Effector CD8-positive, alpha-beta T cell (primary cell): ENCODE measurements at places on chromosomes 2 and 18.

GRCh38 chr2:65039640-65040039 lies 16.6 kb upstream of the CEP68 start:
- DNase-seq, result no peak

DNA sequence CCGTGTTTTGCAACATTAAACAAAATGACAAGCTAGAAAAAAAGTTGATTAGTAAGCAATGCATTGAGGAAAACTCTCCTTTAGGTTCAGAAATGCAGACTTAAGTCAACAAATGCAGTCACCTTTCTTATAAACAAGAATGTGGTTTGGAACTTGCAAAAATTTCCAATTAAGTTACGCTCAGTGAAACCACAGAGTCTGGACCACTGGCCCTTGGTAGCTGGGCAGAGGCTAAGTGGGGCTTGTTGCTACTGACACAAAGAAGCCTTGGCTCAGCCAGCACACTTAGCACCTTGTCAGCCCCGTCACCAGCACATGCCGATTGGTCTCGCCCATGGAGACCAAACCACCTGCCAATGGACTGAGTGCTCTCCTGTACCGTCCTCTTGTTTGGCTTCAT lies 53.0 kb downstream of the SMIM21 start:
- no peak for DNase-seq

- no peak for DNase-seq
Observed at GRCh38 chr2:1639086-1639858, 105.0 kb downstream of the PXDN start.

- DNase-seq, result no peak
Observed at GRCh38 chr2:216081012-216081411, 597 bp downstream of the PECR start.

GRCh38 chr18:37306432-37306831 lies 259.2 kb downstream of the CELF4 start:
- no peak for DNase-seq

DNA sequence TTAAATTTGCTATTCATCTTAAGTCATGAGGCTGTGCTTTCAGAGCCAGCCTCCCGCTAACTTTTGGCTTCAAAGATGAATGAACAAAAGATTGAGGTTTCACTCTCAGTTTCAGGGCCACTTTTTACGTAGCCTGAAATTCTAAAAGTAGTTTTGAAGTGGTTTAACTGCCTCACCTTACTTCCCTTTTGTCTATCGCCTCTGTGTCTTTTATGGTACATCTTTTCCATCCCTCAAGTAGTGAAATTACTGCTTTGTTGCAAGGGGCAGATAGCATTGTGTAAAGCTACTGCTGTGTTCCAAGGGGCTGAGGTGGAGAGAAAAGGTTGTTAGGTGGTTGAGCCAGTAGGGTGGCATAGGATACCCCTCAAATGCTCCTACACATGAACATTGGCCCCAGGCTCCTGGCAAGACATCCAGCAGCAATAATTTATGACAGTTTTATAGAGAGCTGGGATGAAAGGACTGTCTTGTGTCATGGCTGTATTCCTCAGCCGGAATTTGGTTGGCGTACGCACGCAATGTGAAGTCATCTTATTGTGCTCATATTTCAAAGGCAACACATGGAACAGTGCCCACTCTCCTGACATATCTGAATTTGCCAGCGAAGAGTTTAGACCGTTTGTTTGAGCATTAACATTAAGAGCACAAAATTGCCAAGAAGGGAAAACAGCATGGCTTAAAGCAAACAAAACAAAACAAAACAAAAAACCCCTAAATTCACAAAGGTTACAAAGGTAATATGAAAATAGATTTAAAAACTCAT lies 32.2 kb downstream of the QPCT start:
- DNase-seq, result no peak

GRCh38 chr2:240465765-240466578 lies 30.5 kb downstream of the GPC1 start:
- DNase-seq, result no peak

DNA sequence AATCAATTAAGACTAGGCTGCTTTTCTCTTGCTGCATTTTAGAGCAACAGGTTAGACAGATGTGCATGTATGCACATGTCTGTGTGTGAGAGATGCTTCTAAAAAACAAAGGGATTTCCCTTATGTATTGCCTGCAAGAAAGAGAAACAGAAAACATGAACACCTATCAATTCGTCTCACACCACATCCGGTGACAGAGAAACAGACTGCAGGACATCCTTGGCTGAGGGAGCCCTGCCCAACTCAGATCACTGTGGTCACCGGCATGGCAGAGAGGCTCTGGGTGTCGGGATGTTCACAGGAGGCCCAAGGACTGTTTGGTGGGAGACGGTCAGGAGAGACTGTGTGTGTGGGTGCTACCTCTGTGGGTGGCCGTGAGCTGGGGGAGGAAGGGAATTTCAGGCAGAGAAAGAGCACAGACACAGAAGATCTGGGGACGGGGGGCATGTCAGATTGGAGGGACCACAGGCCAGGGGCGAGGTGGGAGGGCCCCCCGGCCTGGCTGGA lies 24.9 kb downstream of the FHL2 start:
- no peak for DNase-seq

DNA sequence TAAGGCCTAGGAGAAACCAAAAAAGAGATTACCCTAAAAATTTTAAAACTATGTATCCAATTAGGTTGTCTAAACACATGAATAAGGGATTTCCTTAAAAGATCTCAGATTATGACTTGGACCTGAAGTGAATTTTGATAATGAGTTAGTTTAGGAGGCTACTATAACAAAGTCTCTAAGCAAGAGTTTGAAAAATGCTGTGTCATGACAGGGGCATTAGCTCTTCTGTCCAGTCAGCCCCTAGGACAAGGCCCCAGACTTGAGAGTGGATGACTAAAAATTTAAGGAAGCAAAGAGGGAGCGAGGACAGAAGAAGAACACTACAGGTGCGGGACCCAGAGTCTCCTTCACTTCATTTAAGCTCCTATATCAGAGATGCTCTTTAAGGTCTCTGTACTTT lies 135.9 kb downstream of the DTNB start:
- DNase-seq, result no peak

DNA sequence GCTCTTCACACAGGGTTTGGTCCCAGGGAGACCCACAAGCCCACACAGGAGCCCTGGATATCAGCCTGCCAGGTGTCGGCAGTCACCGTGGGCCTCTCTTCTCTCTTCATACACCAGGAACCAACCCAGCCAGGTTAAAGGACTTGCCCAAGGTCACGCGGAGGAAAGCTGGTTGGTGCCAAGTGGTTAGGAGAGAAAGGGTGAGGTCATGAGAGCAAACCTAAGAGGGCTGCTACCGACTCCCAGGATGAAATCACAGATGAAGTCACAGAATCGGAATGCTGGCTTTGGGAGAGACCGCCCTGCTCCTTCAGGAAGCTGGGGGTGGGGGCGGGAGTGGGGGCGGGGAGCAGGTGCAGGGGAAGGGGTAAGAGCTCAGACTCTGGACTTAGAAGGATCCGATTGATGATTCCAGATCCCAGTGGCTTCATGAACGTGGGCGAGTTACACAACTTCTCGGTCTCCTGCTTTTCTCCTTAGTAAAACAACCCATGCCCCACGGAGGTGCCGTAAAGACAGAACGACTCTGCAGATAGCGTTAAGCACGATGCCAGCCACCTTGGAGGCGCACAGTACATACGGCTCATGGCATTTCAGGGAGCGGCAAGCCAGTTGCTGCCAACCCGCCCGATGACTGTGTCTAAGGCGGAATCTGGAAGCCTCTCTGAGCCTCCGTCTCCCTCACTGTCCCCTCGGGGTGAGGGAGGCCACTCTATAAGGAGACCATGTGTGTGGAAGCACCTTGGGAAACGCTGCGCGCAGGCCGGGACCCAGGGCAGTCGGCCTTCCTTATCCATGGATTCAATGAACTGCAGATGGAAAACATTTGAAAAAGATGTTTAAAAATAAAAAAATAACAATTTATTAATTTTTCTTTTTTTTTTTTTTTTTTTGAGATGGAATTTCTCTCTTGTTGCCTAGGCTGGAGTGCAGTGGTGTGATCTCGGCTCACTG lies 23.0 kb upstream of the TAF1B start:
- no peak for DNase-seq

DNA sequence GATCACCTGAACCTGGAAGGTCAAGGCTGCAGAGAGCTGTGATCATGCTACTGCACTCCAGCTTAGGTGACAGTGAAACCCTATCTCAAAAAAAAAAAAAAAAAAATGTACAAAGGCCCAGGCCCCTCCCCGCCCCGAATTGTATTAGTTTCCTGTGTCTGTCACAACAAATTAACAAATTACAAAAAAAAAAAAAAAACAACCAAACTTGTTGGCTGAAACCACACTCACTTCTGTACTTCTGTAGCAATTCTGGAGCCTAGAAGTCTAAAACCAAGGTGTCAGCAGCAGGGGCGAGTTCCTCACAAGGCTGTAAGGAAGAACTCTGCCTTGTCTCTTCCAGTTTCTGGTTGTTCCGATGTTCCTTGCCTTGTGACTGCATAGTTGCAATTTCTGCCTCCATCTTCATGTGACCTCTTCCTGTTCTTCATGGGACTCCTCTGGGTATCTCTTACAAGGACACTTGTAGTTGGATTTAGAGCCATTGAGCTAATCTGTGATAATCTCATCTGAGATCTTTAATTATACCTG lies 100.8 kb upstream of the ZSWIM2 start:
- DNase-seq, result no peak

DNA sequence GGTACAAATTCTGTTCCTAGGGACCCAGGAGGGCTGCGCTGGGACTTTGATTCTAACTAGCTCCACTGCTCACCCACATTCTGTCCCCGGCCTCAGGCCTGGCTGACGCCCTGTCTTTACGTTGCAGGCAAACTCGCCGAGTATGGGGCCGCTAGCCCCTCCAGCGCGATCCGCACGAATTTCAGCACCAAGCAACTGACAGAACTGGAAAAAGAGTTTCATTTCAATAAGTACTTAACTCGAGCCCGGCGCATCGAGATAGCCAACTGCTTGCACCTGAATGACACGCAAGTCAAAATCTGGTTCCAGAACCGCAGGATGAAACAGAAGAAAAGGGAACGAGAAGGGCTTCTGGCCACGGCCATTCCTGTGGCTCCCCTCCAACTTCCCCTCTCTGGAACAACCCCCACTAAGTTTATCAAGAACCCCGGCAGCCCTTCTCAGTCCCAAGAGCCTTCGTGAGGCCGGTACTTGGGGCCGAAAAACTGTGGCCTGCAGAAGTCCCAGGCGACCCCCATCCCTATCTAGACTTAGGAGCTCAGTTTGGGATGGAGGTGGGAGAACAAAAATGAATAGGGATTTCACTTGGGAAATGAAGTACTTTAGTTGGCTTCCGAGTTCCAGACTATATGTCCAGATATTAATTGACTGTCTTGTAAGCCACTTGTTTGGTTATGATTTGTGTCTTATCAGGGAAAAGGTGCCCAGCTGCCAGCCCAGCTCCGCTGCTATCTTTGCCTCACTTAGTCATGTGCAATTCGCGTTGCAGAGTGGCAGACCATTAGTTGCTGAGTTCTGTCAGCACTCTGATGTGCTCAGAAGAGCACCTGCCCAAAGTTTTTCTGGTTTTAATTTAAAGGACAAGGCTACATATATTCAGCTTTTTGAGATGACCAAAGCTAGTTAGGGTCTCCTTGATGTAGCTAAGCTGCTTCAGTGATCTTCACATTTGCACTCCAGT lies 1.5 kb downstream of the HOXD1 start:
- DNase-seq, result no peak

DNA sequence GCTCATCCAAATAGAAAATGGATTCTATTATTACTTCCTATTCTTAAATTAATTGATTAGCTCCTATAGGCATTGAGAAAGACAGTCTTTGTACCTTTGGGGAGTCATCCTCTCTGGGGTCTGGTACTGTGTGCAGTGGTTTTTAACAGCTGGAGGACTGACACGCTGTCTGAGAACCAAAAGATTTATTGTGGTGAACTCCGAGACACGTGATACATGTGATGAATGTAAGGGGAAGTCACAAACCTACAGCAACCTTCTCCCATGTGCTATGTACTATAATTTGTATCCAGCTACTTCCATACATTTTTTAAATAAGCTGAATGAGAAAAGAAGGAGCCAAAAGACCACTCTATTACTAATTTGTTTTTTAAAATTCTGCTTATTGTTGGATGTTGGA lies 133.7 kb downstream of the GALNT3 start:
- DNase-seq, result no peak

DNA sequence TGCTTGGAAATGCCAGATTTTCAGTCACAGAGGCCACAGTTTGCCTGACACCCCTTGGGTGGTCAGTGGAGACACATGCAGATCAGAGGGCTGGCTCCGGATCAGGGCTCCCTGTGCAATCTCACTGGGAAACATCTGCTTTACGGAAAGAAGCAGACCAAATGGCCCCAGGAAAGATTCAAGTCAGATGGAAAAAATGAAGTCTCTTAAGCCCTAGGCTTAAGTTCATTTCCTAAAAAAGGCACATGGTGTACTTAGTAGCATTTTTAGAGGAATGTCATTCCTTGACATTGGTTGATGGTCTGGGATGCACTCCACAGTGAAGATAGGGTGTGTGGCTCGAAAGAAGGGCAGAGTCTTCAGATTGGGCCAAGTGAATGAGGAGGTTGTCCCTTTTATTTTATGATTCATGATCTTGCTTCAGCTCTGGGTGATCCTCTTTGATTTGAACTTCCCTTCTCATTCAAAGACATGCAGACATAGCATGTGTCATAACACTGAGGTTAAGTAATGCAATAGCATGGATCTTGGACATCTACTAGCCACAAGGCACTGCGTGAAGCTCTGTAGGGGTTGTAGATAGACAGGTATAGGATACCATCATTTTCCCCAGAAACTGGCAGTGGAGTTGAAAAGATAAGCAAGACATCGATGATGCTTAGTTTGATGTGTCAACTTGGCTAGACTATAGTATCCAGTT lies 56.5 kb downstream of the KCNE4 start:
- DNase-seq, result no peak

GRCh38 chr2:61689568-61689967 lies 151.4 kb upstream of the XPO1 start:
- DNase-seq, result no peak

DNA sequence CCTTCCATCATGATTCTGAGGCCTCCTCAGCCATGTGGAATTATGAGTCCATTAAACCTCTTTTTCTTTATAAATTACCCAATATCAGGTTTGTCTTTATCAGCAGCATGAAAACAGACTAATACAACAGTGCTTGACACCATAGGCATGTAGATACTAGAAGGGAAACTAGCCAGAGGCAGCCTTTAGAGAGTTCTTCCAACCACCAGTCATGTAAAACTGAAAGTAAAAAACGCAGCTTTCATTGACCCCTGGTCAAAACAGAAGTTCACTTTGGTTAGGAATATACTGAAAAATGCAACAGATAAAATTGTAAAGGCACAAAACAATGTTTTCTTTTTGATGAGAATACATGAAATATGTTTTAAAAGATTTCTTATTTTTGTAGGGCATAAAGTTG lies 122.8 kb upstream of the L3MBTL4 start:
- DNase-seq, result no peak

DNA sequence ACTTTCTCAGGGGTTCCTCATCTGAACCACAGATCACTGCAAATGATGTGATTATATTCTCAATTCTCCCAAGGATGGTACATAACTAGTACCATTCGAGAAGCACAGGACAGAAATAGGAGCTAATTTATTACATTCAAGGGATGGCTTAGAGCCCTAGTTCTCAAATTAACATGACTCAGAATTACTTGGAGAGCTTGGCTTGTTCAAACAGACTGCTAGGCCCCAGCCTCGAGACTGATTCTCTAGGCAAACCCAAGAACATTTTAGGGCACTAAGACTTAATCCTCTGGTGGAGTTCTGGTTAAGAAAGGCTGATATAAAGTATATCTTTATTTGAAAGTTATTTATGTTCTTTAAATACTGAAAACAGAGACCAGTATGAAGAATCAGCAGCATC lies 35.8 kb downstream of the HIBCH start:
- no peak for DNase-seq
